ENCODE measurements at places on chromosomes 2 and 18.
A peak's percentile ranks its signal among the peaks of the same experiment; 100 is the strongest.

- peak; percentile 18 for DNase-seq
Observed at GRCh38 chr2:199979832-199980628, 24.6 kb downstream of the MAIP1 start.

- no peak for DNase-seq
Observed at GRCh38 chr18:49168281-49168985, 217.7 kb upstream of the SMAD7 start.

DNA sequence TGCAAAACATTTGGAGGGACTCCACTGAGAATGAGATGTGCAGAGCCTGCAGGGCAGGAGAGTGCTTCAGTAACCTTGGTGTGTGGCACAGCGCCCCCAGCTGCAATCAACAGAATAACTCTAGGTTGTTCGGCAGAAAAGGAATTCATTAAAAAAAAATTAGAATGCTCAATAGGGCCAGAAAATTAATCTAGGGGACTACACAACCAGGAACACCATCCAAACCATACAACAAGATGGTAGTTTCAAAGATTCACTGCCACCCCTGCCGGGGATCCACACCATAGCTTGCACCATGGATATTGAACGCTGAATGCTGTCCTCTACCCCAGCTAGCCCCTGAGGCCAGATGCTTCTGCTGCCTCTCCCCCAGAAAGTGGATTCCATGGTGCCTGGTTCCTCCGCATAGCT is 50.1 kb downstream of the THUMPD2 start:
- DNase-seq: no peak

- no peak for DNase-seq
Observed at GRCh38 chr2:9494081-9494480, 19.7 kb downstream of the IAH1 start.

DNA sequence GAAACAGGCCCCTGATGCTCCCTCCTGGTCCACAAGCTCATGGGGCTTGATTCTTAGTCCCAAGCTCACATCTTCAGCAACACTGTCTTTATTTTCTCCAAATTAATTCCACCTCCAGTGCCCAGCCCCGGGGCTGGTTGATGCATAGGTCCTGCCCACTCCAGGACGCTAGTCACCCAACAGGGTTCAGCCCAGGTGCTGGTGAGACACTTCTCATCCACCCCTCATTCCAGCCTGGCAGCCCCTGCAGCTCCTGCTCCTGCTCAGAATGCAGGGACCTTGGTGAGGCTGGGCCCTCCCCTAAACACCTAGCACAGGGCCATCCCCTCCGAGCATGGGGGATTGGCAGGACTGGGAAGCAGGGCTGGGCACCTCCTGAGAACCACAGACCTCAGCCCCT is 25.7 kb downstream of the STEAP3 start:
- no peak for DNase-seq

DNA sequence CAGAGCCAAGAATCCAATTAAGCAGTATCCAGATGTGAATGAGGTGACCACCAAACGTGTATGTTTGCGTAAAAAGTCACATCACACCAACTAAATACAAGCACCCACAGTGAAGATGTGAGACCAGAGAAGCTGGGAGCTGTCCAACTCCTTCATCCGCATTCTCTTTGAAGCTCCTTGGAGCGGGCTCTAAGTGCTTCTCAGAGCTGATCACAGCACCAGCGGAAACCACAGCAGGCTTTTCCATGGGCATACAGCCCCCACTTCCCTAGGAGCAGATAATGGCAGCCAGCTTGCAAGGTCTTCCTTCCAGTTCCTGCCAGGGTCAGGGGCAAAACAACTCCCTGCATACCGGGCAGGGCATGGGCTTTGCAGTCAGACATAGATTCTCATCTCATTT is 36.4 kb downstream of the REEP1 start:
- no peak for DNase-seq

DNA sequence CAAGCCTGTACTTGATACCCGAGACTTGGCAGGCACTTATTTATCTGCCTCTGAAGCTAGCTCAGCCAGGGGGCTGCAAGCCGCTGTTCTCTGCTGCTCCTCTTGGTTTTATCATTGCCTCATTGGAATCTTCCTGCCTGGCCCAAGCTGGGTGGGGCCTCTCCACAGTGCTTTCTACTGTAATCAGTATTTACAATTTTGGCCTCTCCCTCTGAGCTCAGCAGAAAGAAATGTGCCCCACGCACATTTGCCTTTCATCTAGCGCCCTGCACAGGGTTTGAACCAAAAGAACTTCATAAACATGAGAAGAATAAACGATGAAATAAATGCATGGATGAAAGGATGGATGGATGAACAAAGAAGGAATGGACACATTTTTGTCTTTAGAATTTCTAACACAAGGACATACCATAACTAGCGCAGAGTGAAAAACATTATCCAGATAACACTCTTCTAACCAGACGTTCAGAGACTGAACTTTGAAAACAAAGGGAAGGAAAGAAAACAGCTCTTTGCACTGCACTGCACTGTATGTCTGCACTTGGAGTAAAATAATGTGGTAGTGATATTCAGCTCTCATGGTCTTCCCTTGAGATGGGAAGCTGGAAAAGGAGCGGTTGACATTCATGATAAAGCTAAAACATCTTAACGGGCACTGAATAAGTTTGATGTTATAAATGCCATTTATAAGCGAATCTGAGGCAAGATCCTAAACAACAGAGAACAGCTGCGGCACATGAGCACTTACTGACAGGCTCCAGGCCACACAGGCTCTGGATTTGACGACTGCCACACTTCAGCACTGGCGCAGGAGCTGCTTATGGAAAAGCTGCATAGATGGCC is 86.8 kb upstream of the SP3 start:
- no peak for DNase-seq

DNA sequence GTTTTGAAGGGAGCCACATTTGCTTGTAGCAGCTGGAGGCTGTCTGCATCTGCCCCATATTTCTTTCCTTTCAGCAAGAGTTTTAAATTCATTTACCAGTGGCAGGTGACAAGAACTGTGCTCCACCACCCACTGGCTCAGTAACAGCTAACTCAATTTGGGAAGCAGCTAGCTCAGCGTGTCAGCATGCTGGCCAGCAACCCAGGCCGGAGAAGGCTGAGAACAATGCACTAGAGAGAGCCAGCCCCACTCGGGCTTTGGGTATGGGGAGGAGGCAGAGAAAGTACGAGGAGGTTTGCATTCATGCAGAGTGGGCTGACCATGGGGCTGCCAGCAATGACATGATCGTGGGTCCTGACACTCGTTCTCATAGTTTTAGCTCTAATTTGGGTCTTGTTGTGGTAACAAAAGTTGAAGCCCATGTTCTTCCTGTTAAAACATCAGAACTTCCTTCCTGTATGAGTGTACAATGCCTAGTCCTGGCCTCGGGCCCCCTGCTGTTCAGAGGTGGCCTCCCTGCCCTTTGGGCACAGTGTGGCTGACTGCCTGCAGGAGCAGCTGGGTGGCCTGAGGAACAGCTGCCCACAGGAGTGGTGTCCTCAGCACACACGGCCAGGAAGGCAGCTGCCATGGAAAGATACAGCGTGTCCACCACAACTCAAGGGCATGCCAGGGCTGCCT is 23.0 kb downstream of the CDC42EP3 start:
- no peak for DNase-seq

GRCh38 chr18:62732617-62733016 is 17.3 kb downstream of the PHLPP1 start:
- no peak for DNase-seq

- DNase-seq: no peak
Observed at GRCh38 chr2:197348721-197349360, 38.3 kb upstream of the ANKRD44 start.

DNA sequence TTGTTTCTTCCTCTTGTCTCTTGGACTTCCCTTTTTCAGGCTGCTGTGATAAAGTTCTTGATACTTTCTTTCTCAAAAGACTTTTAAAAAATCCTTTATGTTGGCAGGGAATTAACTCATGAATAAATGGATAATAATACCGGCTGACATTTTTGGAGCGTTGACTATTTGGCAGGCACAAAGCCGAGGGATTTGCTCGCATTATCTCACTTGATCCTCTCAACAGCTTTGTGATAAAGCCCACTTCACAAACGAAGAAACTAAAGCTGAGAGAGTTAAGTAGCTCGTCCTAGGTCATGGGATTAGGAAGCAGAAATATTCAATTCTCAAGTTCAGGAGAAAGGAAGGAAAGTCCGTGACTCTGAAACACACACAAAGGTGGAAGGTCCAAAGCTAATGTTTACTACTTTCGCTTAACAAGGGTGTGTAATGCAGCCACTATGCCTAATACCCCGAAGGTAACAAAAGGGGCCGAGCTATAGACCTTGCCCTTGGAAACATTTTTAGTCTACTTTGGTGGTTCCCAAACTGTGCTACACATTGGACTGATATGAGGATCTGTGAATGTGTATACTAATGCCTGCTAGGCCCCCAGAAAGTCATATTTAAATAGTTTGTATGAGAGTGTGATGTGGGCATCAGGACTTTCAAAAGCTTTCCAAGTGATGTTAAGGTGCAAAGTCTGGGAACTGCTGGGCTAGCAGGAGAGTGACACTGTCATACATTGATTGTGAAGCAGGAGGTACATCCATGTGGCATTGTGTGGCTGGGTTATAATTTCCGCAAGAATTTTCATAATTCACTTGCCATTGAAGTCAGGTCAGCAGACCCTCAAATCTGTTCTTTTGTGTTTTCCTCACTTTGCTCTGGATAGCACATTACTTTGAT is 508.4 kb downstream of the PLCL1 start:
- DNase-seq: no peak

- DNase-seq: no peak
Observed at GRCh38 chr2:168948621-168949212, 47.6 kb downstream of the G6PC2 start.

DNA sequence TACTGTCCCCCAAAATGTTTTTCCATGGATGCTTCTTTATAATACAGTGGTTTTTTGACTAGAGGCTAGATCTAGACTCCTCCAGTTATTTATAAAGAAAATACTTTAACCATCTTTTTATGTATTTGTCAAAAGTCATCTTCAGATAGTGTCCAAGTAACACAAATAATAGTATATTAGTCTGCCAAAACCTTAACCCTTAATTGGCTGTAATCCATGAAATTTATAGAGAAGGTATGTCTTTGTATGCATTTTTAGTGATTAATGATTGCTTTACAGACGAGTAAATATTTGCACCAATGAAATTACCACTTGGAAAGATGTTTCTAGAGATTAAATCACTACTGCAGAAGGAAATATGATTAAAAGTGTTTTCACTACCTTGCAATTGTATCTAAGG is 451.8 kb upstream of the NRXN1 start:
- no peak for DNase-seq

DNA sequence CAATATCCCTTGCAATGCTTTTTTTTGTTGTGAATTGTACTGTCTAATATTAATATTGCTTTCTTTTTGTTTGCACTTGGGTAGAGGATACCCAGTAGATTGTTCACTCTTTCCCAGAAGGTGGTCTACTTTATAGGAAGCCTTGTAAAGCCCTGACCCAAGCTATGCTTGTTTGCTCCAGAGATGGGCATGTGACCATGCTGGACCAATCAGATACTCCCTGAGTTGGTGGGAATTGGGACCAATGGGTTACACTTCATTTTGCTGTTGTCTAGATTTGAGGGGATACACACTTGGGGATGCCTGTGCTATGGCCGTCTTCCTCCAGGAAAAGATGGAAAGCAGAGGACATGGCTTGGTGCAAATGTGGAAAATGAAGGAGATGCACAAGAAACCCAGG is 314.3 kb downstream of the DYSF start:
- no peak for DNase-seq

- DNase-seq: no peak
Observed at GRCh38 chr2:174020926-174021662, 55.9 kb upstream of the SP3 start.

DNA sequence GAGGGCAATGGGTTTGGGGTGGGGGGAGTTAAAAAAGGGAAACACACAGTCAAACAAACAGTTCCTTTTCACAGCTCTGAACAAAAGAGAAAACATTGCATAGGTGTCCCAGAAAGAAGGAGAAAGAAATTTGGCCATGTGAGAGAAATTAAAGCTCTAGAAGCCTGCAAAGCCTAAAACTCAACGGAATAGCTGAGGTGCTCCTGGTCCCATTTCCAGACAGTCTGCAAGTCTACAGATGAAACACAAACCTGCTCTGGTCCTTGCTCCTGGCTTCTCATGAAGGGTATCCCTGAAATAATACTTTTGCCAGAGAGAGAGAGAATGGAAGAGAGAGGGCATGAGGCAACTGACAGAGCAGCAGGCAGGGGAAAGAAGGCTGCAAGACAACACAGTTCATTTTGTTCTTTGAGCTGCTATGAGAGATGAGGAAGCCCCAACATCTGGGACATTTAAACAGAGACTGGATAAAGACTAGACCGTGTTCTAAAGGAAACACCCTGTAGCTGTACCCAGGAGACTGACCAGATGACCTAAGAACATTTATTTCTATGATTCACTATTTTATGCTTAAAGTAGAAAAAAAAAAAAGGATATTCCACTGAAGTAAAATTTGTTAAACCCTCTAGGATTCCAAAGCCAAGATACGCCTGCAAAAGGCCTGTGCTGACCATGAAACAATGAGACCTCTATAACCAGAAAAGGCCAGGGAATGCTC is 57.3 kb upstream of the CYP26B1 start:
- DNase-seq: no peak

GRCh38 chr18:62105376-62105775 is 81.5 kb downstream of the PIGN start:
- no peak for DNase-seq

DNA sequence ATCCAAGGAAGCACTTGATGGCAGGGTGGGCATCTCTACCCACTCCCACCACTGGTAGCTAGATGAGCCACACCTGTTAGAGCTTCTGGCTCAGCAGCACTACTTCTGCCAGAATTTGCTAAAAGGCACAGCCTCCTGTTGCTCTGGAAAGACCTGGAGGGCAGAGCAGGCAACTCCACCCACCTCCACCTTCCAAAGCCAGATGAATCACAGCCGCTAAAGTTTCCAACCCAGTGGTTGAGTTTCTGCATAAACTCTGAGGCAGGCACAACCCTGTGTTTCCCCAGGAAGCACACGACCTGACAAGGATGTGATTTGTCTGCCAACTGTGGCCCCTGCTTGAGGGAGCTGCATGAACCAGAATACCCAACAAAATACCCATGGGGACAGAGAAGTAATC is 111.6 kb upstream of the GCFC2 start:
- no peak for DNase-seq

DNA sequence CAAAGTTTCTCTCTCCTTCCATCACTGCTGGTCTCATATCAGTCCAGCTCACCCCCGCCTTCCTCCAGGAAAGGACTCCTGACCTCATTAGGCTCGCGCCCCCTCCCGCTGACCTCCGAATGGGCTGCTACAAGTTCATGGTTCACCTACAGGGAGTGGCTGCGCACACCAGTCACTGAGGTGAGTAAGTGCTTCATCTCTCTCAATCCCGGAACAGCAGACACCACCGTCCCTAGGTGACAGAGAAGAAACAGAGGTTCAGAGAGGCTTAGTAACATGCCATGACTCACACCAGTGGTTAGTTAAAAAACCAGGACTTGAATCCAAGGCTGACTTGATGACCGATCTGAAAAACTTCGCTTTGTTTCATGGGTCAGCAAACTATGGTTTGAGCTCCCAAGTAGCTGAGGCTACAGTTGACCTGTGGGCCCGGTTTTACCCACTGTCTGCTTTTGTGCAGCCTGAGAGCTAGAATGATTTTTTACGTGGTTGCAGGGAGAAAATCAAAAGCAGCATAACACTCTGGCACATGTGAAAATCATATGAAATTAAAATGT is 42.0 kb downstream of the ZFP36L2 start:
- DNase-seq: no peak

GRCh38 chr2:24793761-24794435 is 673 bp downstream of the CENPO start:
- no peak for DNase-seq
